ENCODE measurements at places on chromosomes 5 and 9.

DNA sequence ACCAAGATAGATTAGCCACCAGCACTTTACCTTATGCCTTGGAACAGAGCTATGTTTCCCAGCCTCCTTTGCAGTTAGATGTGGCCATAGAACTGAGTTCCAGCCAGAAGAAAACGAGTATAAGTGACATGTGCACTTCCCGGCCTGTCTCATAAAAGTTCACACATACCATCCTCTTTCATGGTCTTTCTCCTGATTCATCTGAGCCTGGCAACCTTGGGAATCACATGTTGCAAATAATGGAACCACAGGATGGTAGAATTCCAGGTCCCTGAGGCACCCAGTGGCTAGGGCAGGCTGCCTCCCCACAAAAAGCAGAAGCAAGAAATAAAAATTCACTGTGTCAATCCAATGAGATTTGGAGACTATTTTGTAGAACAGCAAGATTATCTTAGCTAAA, 128.1 kb downstream of the PDE4D start:
- H3K27me3 ChIP-seq, result peaks cover 38% of the 10 kb centered on the region
- H3K36me3 ChIP-seq, result no peaks in the 10 kb centered on the region
- no peak overlapping the region for H3K27ac ChIP-seq
- H3K4me3 ChIP-seq, result no peak overlapping the region

DNA sequence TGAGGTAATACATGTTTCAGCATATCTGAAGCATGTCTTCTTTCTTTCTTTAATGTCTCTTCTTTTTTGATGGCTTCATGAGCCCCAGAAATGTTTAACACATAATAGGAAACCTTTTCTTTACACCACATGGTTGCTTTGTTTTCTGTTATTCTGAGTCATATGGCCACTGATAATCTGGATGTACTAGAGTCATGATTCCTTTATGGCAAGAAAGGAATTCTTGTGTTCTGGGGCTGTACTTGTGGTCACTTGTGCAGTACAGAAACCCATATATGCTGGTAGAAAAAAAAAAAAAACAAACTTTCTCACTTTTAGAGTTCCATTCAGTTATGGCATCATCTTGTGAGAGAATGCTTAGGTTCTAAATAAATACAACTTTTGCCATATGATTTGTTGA, 1669.3 kb upstream of the CDH9 start:
- H3K4me3 ChIP-seq, result no peak overlapping the region
- H3K27ac ChIP-seq, result no peak overlapping the region
- no peak for DNase-seq
- no peaks in the 10 kb centered on the region for H3K36me3 ChIP-seq

DNA sequence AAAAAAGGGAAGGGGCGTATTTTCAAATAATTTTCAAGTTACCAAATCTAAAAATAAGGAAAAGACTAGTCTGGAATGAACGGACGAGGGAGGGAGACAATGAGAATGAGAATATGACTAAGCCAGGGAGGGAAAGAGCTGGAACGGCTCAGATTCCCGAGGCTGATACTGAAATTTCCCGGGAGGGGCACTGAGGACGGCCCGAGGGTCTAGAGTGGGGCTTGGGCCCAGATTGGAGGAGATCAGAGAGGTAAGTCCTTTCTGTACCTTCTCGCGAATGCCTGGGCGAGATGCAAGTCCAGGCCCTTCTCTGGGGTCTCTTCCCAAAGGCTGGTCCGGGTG, 3.4 kb upstream of the CCIN start:
- H3K36me3 ChIP-seq, result peaks cover 14% of the 10 kb centered on the region
- peak overlapping the region; percentile 43 for H3K4me3 ChIP-seq
- no peak for DNase-seq
- H3K27ac ChIP-seq, result no peak overlapping the region
- peaks cover 8% of the 10 kb centered on the region for H3K27me3 ChIP-seq

DNA sequence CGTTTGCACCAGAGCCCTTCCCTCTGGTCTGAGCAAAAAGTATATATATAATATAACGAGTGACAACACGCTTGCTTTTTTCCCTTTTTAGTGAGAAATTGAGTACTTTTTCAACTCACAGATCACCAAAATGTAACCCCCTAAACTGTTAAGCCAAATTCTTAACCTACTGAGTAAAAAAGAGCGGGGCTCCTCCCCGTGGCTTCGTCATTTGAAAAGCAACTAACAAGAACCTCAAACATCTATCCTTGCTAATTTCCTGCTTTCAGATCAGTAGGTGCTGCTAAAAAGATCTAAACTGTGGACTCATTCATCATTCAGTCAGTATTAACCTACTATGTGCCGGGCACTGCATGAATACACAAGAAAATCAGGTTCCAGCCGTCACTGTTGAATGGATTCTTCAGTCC, 1.0 kb upstream of the PTBP3 start:
- H3K27me3 ChIP-seq, result no peaks in the 10 kb centered on the region
- peak overlapping the region; percentile 91 for H3K4me3 ChIP-seq
- peak; percentile 83 for DNase-seq
- H3K27ac ChIP-seq, result peak overlapping the region; percentile 99

- no peaks in the 10 kb centered on the region for H3K4me1 ChIP-seq
- no peak overlapping the region for H3K27ac ChIP-seq
- no peaks in the 10 kb centered on the region for H3K36me3 ChIP-seq
Observed at GRCh38 chr5:114782869-114783268, 386.8 kb downstream of the TRIM36 start.

DNA sequence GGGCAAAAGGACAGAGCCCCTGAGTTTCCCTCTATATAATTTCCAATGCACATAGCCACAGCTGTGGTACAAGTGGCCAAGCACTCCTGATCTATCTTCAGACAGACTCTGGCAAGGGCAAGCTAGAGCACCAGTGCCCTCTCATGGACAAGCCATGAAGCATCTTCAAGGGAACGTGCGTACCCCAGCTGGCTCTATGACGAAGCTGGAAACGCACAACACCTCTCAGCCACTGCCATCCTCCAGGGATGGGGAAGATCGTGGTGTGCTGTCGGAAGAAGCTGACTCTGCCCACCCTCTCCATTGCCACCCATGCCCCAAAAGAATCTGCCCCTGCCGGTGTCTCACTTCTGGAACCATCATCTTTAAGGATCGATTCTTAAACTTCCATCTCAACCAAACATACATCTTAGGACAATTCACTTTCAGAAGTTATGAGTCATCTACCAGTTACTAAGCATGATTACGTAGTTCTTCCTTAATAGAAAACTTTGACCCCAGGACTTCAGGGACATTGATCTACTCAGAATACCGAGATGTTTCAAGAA, 482.9 kb downstream of the AGTPBP1 start:
- H3K36me3 ChIP-seq, result no peaks in the 10 kb centered on the region
- H3K4me3 ChIP-seq, result no peak overlapping the region
- peak; percentile 65 for DNase-seq

GRCh38 chr9:34862043-34862442, 96.0 kb upstream of the PHF24 start:
- H3K36me3 ChIP-seq, result no peaks in the 10 kb centered on the region
- no peak overlapping the region for H3K27ac ChIP-seq
- no peak for DNase-seq
- H3K27me3 ChIP-seq, result no peaks in the 10 kb centered on the region

DNA sequence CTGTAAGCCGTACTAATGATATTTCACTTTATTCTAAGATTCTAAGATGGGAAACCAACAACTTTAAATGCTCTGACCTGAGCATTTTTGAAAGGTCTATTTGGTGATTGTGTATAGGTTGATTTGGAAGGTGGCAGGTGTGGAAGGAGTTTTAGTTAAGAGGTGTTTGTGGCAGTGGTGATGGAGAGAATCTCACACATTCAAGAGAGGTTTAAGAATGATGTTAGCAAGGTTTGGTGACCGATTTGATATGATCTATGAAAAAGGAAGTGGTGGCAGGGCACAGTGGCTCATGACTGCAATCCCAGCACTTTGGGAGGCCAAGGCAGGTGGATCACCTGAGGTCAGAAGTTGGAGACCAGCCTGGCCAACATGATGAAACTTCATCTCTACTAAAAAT, 319.2 kb upstream of the CD180 start:
- H3K27ac ChIP-seq, result no peak overlapping the region
- peaks cover 35% of the 10 kb centered on the region for H3K4me1 ChIP-seq
- DNase-seq, result no peak
